ENCODE measurements at places on chromosomes 12 and 14.

- H3K27ac ChIP-seq, result no peak overlapping the region
- no peaks in the 10 kb centered on the region for H3K36me3 ChIP-seq
- no peak overlapping the region for H3K4me3 ChIP-seq
- no peaks in the 10 kb centered on the region for H3K27me3 ChIP-seq
These were observed 124.2 kb upstream of the PLEKHA5 start for GRCh38 chr12:19005257-19005801.

- DNase-seq, result no peak
- no peak overlapping the region for H3K27ac ChIP-seq
- no peaks in the 10 kb centered on the region for H3K36me3 ChIP-seq
- no peaks in the 10 kb centered on the region for H3K27me3 ChIP-seq
- no peaks in the 10 kb centered on the region for H3K4me1 ChIP-seq
These were observed 33.8 kb downstream of the ZFYVE21 start for GRCh38 chr14:103749452-103749851.

DNA sequence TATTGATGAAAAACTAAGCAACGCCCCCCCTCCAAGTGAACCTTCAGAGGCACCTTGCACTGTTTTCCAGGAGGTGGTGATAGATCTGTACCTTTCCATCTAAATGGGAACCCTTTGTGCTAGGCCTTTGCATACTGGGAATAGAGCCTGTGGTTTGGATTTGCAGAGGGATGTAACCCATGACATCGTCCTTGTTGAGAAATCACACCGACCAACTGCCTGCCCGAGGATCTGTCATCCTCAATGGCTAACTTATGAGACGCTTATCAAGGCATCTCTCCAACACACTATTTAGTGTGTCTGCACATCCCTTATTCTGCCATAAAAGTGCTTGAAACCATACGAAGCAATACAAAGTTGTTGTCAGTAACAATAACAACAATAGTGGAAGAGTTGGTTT lies 22.9 kb downstream of the NTN4 start:
- peaks cover 31% of the 10 kb centered on the region for H3K4me1 ChIP-seq
- H3K27ac ChIP-seq, result no peak overlapping the region
- DNase-seq, result no peak
- peaks cover 15% of the 10 kb centered on the region for H3K36me3 ChIP-seq
- no peaks in the 10 kb centered on the region for H3K27me3 ChIP-seq

DNA sequence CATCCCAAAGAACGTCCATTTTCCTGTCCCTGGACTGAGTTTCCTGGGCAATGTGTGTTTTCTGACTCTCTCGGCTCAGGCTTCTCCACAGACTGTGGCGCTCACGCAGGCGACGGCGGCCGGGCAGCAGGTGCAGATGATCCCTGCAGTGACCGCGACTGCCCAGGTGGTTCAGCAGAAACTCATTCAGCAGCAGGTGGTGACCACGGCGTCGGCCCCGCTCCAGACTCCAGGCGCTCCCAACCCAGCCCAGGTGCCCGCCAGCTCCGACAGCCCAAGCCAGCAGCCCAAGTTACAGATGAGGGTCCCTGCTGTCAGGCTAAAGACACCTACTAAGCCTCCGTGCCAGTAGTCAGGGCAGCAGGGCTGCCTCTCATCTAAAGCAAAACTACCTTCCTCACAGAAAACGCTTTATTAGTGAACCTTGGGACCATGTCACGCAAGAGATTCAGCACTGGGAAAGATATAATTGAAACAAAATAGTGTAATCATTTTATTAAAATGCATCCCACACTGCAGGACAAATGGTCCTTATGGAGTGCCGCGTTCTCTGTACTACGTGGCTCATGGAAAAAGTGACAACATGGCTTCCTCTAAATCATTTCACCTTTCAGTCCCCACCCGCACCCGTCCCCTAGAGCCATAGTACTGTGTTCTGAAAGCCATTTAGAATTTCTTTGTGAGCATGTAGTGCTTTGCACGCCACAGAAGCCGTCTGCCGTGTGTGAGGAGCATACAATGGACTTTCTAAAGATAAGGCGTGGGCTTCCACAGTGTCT lies 66.6 kb downstream of the DDX51 start:
- peaks cover 61% of the 10 kb centered on the region for H3K36me3 ChIP-seq
- no peaks in the 10 kb centered on the region for H3K4me1 ChIP-seq

DNA sequence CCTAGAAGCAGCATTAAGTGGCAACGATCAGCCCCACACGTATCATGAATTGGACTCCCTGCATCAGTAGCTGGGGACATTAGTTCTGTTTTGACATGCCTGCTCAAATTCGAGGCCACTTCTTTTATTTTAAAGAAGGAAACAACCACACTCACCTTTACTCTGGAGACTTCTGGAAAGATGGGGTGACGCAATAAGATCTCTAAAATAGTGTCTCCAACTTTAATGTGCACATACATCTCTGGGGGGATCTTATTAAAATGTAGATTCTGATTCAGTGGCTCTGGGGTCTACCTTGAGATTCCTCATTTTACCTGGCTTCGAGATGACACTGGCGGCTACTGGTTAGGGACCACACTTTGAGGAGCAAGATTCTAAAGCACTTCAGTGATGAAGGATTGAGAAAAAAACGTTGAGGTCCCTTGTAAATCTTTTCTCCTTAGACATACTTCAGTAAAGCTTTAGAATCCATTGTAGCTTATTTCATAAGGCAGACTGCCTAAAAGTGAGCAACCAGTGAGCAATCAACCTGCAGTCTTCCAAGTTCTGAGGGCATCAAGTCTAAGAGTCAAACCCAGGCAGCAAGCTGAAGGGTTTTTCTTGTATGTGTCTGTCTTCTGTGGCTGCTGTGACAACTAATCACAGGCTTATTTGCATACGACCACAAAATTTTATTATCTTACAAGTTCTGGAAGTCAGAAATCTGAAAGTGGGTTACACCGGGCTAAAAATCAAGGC lies 718.6 kb upstream of the TBX3 start:
- H3K27me3 ChIP-seq, result no peaks in the 10 kb centered on the region
- H3K27ac ChIP-seq, result no peak overlapping the region
- DNase-seq, result no peak
- H3K4me1 ChIP-seq, result peaks cover 39% of the 10 kb centered on the region
- H3K4me3 ChIP-seq, result no peak overlapping the region
